ENCODE measurements at places on chromosomes 5 and 9.

DNA sequence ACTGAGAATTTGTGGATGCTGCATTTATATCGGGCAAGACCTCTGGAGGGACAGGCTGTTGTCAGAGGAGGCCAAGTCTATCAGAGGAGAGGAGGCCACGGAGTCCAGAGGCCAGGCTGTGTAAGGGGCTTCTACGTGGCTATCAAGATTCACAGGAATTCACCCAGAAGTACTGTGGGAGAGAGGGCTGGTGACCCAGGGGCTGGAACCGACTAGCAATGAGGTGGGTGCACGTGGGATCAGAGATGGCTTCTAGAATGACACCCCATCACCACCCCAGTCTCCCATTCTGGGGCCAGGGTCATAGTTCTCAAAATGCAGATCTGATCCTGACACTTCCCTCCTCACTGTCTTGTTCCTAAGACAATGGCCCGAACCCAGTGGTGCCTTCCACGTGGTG, 61.2 kb upstream of the PHYKPL start:
- no peak for DNase-seq

- no peak for DNase-seq
Measured at GRCh38 chr5:152061095-152061494, 136.4 kb upstream of the GLRA1 start.

DNA sequence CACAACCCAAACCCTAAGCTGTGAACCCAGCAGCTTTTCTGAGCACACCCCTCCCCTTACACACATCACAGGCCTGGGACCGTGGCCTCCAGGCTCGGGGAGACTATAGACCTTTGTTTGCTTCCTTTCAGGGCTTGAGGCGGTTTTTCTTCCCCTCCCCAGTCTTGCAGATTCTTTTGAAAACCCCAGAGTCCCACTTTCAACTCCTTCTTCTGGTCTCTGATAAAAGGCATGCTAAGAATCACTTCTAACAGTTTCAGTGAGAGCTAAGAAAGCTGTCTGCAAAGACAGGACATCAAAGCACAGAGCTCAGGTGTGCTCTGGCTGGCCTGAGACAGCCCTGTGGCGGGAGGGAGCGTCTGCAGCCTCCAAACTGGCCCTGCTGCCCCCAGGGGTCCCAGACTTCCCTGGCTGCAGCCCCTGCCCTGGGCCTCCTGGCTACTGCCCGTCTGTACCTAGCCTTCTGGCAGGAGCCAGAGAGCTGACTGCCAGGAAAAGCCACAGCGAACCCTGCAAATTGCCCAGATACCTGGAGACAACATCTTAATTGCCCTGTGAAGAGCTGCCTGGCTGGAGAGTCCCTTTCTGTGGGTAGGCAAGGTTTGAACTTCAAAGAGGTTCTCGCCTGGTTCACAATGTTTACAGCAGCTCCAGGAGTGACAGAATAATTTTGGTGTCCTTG, 138.9 kb downstream of the GADD45G start:
- no peak for DNase-seq

- no peak for DNase-seq
Measured at GRCh38 chr5:55629815-55630214, 82.3 kb downstream of the SLC38A9 start.

- no peak for DNase-seq
Measured at GRCh38 chr9:127767909-127768331, 10.5 kb downstream of the SH2D3C start.
